ENCODE measurements at places on chromosomes 16 and 17. TPM values are rescaled to one million over a fixed set of nuclear protein-coding genes. Genes with fewer than 3 reads are reported as not detected.

CACNG1 gene
- total RNA-seq: not detected

TUBG2 gene
- 5.9 TPM for total RNA-seq

FOXJ1 gene
- 1.8 TPM for total RNA-seq

C16orf92 gene
- not detected for total RNA-seq

GTF3C1 gene
- total RNA-seq: 58.9 TPM

CPNE7 gene
- 19.1 TPM for total RNA-seq

KIF2B gene
- not detected for total RNA-seq

All from activated T-cell treated with anti-CD3 and anti-CD28 coated beads, Interleukin-2, amount 50 U/mL, for 4 hours (primary cell).